ENCODE measurements at places on chromosomes 4 and X.

- DNase-seq = no peak
These were observed 16.5 kb upstream of the MXRA5 start for GRCh38 chrX:3362956-3363355.

DNA sequence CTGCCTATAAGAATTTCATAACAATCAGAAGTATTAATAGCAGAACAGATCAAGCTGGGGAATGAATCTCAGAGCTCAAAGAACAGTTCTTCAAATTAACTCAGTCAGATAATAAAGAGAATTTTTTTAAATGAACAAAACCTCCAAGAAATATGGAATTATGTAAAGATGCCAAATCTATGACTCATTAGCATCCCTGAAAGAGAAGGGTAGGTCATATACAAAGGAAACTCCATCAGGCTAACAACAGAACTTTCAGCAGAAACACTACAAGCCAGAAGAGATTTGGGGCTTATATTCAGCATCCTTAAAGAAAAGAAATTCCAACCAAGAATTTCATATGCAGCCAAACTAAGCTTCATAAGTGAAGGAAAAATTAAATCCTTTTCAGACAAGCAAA lies 28.6 kb downstream of the CBR4 start:
- no peak for DNase-seq

DNA sequence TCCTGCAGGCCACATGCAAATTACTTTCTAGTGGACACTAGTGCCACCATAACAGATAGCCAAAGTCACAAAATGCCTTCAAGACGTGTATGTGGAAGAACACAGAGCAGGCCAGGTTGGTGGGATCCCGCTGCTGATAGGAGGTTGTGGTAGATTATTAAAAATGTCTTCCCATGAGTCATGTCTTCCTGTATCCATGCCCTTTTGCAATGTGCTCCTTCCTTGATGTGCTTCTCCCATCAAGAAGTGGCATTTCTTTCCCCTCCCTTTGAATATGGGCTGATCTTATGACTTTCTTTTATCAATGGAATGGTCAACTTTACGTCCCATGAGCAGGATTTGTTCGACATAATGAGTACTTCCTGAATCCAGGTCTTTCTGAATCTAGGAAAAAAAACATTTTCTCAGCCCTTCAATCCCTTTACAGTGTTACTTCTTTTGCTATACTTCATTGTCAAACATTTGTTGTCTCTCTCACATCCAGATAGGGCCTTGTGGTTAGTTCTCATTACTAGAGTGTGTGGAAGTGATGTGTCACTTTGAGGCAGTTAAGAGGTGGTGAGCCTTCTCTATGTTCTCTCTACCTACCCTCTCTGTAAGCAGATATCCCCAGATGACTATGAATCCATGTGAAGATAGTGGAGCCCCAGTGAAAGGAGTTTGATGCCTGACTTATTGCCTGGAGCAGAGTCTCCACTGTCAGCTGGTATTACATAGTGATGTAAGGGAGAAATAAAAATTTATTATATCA lies 519.2 kb upstream of the DIPK2B start:
- no peak for DNase-seq

DNA sequence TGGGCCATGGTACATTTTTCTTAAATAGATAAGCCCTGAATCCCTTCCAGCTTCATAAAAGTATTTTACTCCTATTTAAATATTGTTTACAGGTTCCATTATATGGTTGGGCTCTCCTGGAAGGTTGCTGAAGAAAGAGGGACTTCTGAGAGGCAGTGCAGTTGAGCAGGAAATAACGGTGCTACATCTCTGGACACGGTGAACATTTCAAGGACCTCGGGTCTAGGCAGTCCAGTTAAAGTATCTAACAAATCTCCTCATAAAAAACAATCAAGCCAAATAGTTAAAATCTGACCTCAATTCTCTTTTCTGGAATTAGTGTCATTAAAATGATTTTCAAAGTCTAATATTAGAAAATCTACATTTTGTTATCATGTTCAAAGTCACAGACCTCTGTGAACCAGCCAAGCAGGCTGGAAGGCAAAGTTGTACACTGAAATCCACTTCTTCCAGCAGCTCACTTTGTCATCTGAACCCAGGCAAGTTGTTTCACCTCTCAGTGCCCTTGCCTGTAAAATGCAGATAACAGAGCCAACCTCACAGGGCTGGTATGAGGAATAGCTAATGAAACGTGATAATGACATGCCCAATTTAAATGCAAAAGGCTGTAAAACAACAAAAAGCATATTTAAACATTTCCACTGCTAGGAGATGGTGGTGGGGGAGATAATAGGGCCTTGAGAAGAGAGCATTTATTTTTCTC lies 267.0 kb upstream of the KLF3 start:
- no peak for DNase-seq

DNA sequence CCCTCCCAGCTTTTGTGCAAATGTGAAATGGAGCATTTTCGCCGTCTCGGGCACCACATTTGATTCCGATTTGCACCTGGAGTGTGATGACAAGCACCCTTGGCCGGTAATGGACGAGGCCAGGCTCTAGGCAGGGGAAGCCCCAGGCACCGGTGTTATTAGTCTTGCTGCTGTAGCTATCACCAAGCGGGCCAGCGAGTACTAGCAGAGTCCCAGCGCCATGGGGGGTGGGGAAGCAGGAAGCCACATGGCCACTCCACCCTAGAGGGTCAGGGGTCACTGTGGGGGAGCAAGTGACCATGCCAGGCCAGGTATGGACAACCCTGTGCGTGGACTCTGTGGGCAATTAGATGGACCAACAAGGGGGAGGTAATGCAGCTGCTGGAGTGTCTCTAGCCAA lies 88.8 kb downstream of the CPZ start:
- DNase-seq = no peak

DNA sequence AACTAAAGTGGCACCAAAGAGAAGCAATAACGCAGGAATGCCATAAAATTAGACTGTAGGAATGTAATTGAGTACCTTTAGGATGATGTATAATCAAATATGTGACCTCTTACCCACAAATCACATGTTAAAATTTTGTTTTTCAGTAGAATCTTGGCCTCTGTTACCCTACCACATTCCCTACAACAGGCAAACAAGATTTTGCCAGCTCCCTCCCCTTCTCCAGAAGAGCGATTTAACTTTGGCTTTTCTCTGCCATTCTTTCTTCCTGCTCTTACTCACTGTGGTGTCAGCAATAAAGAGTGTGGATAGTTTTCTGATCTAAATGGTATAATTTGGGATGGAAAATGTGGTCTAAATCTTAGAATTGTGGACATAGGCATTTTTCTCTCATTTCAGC lies 57.2 kb downstream of the TRIM2 start:
- DNase-seq = no peak

- DNase-seq = no peak
These were observed 53.4 kb downstream of the ADGRG4 start for GRCh38 chrX:136354201-136354600.

GRCh38 chr4:84894621-84895020 lies 71.9 kb downstream of the WDFY3 start:
- no peak for DNase-seq

DNA sequence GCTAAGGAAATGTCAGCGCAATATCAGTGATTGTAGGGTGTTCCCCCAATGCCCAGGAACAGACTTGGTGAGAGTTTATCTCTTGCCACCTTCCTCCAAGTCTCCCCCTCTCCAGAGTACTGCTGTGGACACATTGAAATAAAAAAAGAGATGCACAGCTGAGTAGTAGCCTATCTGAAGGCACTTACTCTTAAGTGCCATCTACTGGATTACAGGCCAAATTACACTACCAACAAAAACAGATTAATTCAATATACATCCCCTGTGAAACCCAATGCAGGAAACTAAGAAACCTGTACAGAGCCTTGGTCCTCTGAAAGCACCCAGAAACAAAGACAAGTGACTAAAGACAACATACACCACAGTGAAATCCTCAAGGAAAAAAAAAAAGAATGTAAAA lies 460.3 kb downstream of the ZIC3 start:
- no peak for DNase-seq

DNA sequence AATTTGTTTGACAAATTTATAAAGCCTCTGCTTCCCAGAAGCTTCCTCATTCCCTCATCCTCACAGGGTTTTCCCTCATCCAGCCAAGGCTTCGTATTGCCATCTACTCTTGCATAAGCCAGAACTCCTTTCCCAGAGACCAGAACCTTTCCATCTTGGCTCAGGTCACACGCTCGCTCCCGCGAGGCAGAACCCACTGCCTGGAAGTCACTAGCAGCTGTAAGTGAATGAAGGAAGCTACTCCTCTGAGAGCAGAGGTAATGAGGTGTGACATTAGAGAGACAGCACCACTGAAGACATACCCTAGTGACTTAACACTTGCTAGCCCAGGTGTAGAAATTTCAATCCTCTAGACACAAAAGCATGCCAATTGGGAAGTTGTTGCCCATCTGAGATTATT lies 52.5 kb downstream of the LHFPL1 start:
- no peak for DNase-seq

DNA sequence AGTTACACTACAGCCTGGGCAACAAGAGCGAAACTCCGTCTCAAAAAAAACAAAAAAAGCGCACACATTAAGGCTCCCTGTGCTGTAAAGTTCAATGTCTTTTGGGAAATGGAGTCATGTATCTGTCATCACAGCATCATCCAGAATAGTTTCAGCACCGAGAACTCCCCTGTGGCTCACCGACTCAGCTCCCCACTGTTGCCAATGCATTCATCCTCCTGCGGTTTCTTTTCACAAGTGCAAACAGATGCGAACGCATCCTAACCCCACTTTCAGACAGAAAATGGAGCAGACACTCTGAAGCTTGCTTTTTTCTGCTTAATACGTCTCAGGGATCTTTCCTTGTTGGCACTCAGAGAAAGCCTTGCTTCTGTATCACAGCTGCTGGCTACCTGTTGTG lies 13.8 kb upstream of the SH3TC1 start:
- no peak for DNase-seq

DNA sequence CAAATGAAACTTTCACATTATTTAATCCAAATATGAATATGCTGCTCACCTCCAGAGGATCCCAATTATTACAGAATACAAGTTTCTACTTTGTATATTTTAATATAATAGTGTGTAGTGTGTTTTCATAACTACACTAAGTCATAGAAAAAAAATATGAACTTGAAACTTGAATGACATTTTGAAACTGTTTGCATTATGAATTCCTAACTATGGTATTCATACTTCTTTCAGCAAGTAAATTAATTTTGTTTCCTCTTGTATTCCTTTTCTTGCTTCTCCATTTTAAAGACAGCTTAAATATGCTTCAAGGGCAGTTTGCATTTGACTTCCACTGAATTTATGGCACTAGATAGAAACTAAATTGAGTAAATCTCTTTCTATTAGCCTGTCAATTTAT lies 177.1 kb downstream of the BMPR1B start:
- DNase-seq = no peak

DNA sequence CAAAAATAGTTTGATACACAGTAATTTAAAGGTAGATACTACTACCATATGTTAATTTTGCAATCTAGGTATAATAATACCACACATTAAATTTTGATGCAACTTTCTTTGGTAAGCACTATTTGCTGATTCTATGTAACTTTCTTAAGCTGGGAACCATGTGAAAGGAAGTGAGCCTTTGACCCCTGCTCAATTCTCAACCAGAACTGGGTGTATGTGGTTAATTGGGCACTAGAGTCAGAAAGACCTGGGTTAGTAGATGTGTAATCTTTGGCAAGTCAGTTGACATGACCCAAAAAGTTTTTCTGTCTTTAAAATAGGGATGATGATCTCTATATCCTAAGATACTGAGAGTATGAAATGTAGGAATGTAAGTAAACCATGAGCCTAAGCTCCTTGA lies 22.4 kb downstream of the TLR2 start:
- no peak for DNase-seq

GRCh38 chr4:4541040-4541631 lies 712 bp downstream of the STX18 start:
- no peak for DNase-seq

DNA sequence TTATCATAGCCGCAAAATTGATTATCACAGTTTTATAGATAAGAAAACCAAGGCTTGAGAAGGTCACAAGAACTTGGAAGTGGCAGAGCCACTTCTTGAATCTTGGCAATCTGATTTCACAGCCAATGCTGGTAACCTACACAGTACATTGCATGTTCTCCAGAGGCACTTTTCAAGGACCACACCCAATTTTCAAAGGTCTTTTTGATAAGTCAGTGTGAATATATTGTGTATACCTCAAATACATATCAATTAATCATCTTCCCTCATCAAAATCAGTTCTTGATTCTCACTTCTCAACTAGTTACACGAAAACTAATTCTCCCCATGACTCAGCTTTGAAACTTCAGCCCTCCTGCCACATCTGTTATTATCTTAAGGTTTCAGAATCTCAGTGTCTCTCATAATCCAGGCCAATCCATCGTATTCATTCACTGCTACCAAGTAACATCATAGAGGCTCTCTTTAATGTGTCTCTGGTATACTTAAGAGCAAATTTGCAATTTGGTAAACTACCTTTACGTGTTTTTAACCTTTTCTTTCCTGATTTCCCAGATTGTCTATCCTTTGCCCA lies 16.8 kb downstream of the CAMK2D start:
- DNase-seq = no peak

GRCh38 chrX:111543212-111543741 lies 31.8 kb downstream of the SERTM2 start:
- DNase-seq = no peak

DNA sequence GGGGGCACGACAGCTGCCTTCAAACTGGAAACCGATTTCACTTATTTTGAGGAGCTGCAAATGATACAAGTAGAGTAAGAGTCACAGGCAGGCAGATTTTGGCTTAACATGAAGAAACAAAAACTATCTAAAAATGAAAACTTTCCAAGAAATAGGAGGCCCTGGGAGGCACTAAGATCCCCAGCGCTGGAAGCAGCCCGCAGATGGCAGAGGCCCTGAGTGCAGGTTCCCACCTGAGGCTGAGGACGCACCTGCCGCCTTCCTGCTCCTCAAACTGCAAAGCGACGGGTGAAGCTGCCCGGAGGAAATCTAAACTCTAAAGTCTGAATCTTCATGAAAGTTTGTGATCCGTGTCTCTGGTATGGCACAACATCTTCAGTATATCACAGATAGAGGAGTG lies 138.7 kb downstream of the AFAP1 start:
- no peak for DNase-seq

GRCh38 chrX:23953908-23954269 lies 46.1 kb downstream of the CXorf58 start:
- DNase-seq = no peak

DNA sequence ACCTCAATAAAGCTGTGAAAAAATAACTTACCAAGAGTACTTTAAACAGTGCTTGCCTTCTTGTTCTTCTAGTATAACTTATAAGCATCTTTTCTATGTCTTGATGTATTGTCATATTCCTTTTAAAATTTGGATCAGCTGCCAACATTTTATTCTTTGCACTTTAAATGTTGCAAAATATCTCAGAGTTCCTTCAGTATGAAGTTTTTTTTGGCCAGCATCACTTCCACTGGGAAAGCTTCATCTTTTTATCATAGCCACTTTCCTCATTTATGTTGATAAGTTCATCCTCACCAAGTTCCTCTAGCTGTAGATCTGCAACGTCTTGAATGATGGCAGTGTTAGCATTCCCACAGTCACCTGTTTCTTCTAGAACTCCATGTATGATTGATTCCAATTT lies 24.2 kb downstream of the CXorf58 start:
- no peak for DNase-seq

Measured in activated T-helper 1 cell treated with anti-CD3 and anti-CD28 coated beads, Interleukin-2, amount 50 U/mL, for 16 hours (primary cell).